ENCODE measurements at places on chromosomes 1 and 21.

DNA sequence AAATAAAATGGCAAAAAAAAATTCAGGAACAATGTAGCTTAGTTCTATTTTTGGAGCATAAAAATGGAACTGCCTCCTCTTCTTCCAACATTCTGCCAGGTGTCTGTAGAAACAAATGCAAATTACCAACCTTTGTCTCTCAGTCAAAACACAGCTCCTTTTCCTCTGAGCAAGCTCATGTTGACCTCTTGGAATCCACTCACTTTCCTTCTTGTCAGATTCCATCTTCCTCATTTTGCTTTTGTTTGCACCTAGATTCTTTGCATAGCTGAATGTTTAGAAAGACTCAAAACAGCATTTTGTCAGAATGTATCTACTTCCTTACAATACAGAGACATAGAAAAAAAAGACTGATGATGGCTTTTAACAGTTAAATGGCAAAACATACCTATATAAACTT is 178.2 kb downstream of the ADGRL2 start:
- DNase-seq, result no peak

DNA sequence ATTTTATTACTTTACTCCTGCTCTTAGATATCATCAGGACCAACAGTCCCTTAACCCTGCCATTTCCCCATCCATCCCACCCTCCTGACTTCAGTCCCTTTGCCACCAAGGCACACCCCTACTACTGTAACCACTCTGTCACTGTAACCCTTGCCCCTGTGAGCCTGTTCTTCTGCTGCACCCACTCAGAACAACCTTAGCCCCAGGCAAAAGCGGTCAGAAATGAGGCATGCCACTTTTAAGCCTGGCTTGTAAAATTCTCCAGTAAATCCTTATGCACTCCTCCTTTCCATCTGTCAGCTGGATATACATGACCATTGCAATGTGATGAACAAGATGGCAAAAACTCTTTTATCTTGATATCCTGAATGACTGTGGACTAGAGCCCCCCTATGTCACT is 555.0 kb upstream of the PLXNA2 start:
- no peak for DNase-seq

DNA sequence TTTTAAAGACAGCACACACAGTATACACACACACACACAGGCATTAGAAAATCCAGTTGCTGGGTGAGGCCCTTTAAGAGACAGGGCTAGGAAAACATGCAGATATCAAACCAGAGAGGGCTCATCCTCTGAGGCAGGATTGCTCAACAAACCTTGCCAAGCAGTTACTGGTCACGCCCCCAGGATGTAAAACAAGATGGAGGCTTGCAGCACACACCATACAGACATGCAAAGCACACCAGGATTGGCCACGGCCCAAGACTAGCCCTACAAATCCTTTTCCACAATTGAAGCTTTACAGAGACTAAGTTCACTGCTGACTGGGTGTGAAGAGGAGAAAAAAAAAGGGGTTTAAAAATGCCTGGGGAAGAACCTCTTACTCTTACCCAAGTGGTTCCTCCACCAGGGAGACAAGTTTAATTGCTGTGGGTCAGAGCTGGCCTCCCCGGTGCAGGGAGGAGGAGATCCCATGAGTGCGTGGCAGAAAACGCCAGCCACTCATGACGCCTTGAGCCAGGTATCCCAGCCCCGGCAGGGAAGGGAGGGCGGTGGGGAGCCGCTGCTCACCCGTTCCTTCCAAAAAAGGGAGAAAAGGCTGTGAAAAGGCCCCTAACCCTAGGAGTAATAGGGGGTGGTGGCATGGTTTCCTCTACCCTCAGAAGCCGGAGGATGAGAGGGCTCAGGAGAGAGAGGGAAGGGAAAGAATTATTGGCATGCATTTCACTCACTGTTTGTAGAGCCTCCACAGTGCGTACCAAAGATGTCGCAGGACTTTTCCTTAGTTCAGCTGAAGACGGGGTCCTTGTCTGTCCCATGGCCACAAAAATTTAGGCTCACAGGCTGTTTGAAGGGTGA is 594.6 kb upstream of the ZP4 start:
- no peak for DNase-seq

- no peak for DNase-seq
These were observed 65.6 kb downstream of the PCBP3 start for GRCh38 chr21:45709173-45709572.

- DNase-seq, result no peak
These were observed 53.1 kb upstream of the ZNF648 start for GRCh38 chr1:182114627-182115023.
